ENCODE measurements at places on chromosomes 7 and 10.

DNA sequence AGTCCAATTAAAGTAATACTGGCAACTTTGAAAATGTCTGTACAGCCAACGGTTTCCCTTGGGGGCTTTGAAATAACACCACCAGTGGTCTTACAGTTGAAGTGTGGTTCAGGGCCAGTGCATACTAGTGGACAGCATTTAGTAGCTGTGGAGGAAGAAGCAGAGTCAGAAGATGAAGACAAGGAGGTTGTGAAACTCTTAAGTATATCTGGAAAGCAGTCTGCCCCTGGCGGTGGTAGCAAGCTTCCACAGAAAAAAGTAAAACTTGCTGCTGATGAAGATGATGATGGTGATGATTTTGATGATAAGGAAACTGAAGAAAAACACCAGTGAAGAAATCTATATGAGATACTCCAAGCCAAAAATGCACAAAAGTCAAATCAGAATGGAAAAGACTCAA is 72.2 kb downstream of the ZNF783 start:
- DNase-seq = no peak

DNA sequence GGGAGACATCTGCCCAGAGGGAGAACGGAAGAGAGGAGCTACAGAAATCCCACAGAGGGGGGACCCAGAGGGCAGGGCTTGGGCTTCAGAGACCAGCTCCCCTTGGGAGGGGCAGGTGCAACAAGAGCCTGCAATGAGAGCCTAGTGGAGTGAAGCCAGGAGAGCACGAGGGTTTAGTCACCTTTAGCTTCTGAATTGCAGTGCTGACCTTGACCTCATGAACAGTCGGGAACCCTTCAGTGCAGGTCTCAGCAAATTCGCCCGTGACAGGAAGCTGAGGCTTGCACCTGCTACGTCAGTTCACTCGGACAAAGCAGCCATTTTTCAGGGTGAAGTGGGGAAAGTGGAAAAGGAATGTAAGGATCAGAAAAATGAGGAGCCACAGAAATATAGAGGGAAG is 306.8 kb upstream of the CDC14C start:
- no peak for DNase-seq

- peak; percentile 61 for DNase-seq
Measured at GRCh38 chr7:2670720-2671391, 17.1 kb upstream of the AMZ1 start.

GRCh38 chr7:128447941-128448564 is 7.6 kb upstream of the HILPDA start:
- no peak for DNase-seq

DNA sequence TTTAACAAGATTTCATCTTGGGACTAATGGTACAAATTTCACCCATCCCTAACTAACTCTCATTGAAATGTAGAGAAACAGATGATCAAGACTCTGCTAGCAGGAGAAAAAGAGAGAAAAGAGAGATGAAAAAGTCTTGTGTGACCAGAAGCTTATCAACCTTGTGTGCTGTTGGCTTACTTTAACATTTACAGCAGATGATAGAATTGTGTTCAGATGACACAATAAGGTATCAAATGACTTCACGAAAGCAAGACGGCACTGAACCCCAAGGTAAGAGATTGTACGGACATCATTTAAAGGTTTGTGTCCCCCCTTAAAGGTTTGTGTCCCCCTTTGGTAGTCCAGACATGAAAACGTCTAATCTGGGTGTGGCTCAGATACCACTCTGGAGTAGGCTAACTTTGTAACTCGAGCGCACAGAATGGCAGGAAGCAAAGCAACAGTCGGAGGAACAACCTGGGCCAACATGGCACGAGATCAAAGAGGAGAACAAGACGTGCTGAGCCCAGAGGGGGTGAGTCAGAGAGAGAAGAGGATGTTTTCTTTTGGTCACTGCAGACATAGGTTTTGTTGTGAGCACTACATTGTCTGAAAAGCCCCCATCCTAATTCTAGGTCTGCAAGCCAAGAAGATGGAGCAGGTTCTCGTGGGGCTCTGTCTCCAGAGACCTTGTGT is 10.4 kb upstream of the LMBR1 start:
- peak; percentile 58 for DNase-seq

DNA sequence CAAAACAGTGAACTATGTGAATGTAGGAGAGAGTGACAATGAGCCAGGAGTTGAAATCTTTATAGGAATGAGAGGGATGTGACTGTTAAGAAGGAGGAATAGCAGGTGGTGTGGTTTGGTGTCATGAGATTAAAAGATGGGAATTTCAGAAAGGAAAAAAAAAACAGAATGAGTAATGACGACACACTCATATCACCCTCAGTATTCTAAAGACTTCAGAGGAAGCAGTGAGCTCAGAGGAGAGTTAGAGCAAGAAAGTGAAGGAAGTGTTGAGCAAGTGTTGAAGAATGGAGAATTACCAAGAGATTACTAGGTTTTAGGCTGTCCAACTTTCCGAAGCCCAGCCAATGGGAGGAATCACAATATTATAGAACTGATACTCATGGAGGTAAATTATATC is 220.5 kb upstream of the HGF start:
- DNase-seq = no peak

- DNase-seq = no peak
Measured at GRCh38 chr7:75559355-75559975, 67.3 kb downstream of the SPDYE5 start.

GRCh38 chr7:153829525-153829924 is 222.7 kb upstream of the DPP6 start:
- DNase-seq = no peak

GRCh38 chr10:127899766-127900387 is 7.0 kb upstream of the PTPRE start:
- DNase-seq = peak; percentile 14

DNA sequence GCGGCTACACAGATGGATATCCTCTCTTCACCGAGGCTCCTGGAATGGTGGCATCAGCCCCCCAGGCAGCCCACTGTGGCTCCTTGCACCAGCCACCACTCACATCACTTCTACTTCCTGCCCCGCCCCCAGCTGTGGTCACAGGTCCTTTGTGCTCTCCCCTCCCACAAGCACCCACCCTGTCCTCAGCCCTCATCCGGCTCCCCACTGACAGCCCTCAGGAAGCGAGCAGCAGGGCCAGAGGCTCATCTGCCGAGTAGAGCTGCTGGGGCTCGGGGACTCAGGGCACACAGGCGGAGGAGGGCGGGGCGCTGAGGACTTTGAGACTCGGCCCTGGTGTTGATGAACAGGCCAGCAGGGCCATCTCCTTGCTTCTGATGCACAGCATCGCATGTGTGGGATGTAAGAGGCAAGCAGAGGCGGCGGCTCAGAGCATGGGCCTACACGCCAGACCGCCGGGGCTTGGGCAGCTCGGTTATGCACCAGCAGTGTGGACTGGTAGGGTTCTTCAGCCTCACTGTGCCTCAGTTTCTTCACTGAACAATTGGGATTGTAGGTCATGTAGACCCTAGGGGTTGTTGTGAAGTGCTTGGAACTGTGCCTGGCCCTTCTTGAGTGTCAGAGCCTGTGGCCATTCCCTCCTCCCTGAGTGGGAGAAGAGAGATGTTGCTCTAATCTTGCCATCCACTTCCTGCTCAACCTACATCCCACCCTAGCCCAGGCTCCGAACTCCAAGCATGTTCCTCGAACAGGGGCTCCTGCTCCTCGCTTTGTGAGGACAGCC is at the start of gene PRF1:
PRF1 (minus strand) TSS at position 77 of the 784 bp plus-strand sequence. CDS start 1,839 bp downstream, outside the sequence.
- DNase-seq = peak; percentile 80

GRCh38 chr7:120504386-120504785 is 231.4 kb downstream of the KCND2 start:
- no peak for DNase-seq

GRCh38 chr7:140619176-140619575 is 21.4 kb downstream of the DENND2A start:
- DNase-seq = no peak

- no peak for DNase-seq
Measured at GRCh38 chr10:51832652-51833383, 133.4 kb upstream of the CSTF2T start.

- peak; percentile 87 for DNase-seq
Measured at GRCh38 chr7:36723951-36724664, at the start of gene AOAH. AOAH (minus strand) TSS chr7:36724494; CDS start chr7:36724148, 346 bp downstream.

GRCh38 chr10:96212911-96213310 is 58.5 kb downstream of the BLNK start:
- DNase-seq = no peak

- DNase-seq = no peak
Measured at GRCh38 chr7:44441079-44441478, 49.4 kb downstream of the NUDCD3 start.

DNA sequence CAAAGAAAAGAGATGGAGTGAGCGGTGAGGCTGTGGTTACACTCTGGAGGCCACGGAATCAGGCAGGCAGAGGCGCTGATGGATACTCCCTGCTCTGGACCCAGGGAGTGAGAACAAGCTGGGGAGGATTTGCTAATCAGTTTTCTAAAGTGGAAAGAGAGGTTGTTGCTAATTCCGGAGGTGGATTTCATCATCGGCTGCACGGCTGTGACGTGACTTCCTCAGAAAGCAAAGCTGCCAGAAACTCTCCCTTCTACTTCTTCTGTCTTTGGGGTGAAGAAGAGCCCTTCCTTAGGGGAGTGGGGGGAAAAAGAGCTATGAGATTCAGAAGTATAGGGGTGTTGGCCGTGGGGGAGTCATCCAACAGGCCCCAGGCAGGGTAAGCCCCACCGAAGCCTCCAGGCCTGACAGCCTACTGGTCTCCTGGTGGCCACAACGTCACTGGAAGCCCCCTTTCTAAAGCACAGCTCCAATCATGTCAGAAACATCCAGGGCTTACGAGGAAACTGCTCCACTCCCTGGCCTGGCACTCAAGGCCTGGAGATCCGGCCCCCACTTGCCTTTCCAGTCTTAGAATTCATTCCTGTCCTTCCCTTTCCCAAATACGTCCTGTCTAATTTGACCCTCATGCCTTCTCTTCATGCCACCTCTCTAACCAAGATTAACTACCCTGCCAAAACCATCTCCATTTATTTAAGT is 114.5 kb downstream of the HIP1 start:
- DNase-seq = peak; percentile 15

- DNase-seq = no peak
Measured at GRCh38 chr10:103843854-103844570, 11.4 kb downstream of the SH3PXD2A start.

DNA sequence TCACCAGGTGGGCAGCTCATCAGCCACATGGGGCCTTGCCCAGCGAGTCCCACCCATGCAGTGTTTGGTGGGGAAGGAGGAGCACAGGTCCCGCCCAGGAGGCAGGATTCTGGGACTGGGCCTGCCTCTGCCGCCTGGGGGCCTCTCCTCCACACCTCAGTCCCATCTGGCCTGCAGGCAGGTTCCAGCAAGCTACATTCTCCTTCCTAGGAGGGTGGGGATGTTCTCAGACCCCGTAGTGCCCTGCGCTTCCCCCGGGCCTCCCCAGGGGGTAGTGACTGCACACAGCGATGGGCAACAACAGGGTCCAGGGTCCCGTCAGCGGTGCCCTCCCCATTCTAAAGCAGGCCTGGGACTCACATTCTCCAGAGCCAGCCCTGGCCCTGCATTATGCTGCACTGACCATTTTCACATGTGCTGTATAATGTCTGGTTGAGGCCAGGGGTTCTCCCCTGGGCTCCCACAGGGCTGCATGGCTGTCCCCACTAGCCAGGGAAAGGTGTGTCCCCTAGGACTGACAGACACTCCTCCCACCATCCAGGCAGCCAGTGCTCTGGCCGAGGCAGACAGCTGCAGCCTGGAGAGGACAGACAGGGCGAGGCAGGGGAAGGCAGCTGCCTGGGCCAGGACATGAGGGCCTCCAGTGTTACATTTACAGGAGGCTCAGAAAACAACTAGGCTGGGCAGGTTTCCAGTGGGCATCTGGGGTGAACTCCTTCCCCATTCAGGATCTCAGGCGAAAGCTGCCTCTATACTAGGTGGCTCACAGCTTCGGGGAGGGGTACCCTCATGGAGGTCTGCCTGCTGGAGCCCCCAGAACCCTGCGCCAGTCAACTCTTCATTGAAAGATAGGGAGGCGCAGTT is 9.3 kb downstream of the RASGEF1A start:
- no peak for DNase-seq

GRCh38 chr7:106111655-106112117 is 426 bp downstream of the SYPL1 start:
- DNase-seq = peak; percentile 12

DNA sequence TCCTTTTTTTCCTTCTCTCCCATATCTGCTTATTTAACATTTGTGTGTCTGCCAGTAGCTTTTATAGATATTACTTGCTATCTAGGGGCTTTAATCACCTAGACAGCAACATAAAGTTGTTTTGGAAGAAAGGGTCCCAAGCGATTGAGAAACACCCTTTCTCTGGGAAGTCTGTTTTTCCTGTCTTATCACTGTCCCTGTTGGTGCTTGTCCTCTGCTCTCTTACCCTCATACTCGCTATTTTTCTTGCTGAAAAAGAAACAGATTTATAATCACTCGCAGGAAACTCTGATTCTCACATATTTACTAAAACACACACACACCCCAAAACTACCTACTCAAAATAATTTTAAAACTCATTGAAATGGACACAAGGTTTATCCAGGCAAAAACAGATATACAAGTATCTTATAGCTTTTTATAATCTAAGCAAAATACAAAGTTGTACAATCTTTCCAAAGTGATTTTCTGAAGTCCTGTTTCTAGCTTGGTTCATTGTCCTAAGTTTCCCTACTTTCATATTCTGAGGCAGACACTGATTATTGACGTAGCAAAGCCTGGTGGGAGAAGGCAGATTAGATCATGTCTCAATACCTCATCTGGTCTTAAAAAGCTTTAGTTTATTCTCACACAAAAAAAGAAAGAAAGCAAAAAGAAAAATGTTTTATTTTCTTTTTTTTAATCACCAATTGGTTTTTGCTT is 157.3 kb downstream of the CACNA2D1 start:
- DNase-seq = no peak

DNA sequence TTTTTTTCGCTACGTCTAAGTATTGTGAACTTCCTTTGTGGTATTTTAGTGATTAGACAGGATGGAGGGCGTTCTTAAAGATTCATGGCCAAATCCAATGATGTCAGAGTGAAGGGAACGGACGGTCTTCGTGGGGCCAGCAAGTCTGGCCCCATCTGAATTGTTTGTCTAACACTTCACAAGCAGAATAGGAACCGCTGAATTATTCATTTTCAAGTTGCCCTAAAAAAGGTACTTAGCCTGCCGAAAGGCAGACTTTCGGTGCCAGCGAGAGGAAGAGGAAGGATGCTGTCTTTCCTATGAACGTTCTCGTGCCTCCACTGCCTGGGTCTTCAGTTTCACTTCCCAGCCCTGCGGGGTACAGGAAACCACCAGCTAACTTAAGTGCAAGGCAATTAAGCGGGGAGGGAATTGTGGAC is 145.7 kb upstream of the SH2B2 start:
- peak; percentile 5 for DNase-seq

GRCh38 chr10:71220689-71221540 is 8.5 kb downstream of the UNC5B start:
- no peak for DNase-seq

DNA sequence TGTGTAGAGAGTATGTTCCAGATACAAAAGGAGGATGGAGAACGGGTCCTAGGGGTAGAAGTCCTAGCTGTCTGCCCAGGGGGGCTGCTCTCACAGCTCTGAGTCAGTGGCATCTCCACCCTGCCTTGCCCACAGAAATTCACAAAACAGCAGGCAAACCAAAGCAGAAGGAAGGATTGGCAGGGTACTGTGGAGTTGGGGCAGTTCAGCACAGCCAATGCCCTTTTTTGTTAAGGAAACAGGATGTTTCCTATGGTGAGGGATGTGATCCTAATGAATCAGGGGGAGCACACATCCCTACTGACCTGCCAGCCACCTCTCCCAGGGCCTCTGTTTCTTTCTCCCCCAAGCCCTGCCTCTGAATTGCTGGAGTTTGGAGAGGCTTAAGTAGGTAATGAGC is 457.6 kb downstream of the PLXNA4 start:
- no peak for DNase-seq

GRCh38 chr10:99859585-99859984 is 77.1 kb downstream of the ABCC2 start:
- DNase-seq = no peak
